Stimulated activated CD4-positive, alpha-beta T cell treated with anti-CD3 and anti-CD28 coated beads, Interleukin-2, amount 100 ng/mL, for 48 hours (primary cell): ENCODE measurements at places on chromosomes 2 and 18.

DNA sequence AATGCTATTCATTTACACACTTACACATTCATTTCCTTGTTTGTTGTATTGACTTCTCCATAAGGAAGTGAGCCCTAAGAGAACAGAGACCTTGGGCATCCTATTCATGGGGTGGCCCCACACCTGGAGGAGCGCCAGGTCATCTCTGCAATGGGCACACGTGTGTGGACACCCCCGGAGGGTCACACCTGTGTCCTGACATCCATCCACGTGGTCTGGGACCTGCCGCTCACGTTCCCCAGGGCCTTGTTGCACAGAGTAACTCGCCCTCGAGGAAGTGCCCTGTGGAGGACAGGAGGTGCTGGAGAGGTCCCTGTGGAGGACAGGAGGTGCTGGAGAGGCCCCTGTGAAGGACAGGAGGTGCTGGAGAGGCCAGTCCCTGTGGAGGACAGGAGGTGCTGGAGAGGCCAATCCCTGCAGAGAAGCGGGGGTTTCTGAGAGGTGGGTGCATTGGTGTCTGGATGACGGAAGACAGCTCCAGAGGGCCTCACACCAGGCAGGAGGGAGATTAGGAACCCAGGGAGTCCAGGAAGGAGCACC is 73.2 kb upstream of the GPC1 start:
- no peak for DNase-seq

GRCh38 chr2:147909178-147909577 is 64.3 kb downstream of the ACVR2A start:
- DNase-seq = no peak

DNA sequence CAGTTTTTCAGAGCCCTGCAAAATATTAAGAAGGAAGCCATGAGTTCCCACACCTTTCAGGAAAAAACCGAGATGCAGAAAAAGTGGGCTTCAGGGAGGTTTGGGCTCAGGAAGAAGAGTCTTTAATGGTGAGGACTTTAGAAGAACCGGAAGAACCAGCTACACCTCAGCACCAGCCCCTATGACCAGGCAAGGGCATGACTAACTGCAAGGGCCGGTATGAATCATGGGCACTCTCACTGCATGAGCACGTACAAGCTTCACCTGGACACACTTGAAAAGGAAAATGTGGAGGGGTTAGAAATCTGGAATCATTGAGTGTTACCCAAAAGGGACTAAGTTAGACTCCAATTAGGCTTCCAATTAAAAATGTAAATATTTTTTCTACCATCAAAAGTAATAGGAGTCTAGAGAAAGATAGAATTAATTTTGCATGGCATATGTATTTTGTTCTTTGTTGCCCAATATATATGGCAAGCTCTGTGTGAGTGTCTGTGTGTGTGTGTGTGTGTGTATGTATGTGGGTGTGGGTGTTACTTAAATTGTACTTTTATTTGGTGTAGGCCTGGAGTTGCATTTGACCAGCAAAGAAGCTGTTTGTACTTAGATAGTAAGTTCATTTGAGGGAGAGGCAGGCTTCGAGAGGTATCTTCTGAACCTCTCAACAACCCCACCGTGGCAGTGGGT is 66.5 kb upstream of the THUMPD2 start:
- no peak for DNase-seq

GRCh38 chr2:197191177-197191939 is 119.2 kb downstream of the ANKRD44 start:
- no peak for DNase-seq

- no peak for DNase-seq
These were observed 109.1 kb upstream of the CYP1B1 start for GRCh38 chr2:38185012-38185491.

DNA sequence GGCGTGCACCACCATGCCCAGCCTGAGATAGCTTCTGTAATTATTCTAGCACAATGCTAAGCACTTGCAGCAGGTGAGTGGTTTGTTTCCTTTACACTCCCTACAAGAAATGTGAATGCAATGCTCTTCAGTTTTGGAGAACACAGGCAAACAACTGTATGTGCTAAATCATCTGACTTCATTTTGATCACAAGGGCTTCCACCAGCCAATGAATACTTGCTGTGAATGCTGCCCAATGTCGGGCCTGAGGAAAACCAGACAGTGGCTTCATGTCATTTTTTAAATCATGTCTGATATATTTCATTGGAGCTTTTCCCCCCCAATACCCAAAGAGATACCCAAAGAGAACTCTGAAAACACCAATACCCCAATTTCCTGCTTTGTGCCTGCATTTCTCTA is 155.6 kb upstream of the XPO1 start:
- no peak for DNase-seq

- DNase-seq = no peak
These were observed 4.9 kb downstream of the FKBP1B start for GRCh38 chr2:24054366-24055010.

DNA sequence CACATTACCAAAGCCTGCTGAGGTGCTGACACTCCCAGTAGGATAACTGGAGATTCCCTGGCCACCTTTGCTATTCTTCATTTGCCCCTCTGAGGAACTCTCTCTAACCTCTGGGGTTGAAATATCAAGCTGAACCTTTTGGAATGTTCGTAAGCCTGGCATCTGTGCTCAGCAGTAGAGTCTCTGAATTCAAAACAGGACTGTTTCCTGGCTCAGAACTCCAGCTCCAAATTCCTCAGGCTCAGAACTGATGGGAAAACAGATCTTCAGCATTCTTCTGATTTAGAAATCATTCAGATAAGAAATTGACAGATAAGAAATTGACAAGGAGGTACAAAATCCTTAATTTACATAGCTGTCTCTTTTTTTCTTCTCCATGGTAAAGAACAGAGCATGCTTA is 22.2 kb upstream of the POU3F3 start:
- no peak for DNase-seq

DNA sequence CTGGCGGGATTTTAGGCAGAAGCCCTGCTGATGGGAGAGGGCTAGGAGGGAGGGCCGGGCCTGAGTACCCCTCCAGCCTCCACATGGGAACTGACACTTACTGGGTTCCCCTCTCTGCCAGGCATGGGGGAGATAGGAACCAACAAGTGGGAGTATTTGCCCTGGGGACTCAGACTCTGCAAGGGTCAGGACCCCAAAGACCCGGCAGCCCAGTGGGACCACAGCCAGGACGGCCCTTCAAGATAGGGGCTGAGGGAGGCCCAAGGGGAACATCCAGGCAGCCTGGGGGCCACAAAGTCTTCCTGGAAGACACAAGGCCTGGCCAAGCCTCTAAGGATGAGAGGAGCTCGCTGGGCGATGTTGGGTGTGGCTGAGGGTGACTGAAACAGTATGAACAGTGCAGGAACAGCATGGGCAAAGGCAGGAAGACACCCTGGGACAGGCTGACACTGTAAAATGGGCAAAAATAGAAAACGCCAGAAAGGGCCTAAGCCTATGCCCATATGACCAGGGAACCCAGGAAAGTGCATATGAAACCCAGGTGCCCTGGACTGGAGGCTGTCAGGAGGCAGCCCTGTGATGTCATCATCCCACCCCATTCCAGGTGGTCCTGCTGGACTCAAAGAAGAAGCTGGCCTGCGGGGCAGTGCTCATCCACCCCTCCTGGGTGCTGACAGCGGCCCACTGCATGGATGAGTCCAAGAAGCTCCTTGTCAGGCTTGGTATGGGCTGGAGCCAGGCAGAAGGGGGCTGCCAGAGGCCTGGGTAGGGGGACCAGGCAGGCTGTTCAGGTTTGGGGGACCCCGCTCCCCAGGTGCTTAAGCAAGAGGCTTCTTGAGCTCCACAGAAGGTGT is 8.5 kb downstream of the PROC start:
- no peak for DNase-seq

GRCh38 chr2:15170070-15170775 is 390.9 kb downstream of the NBAS start:
- DNase-seq = no peak
